ENCODE measurements at places on chromosomes 11 and 22.
A peak's percentile ranks its signal among the peaks of the same experiment; 100 is the strongest.

GRCh38 chr22:48357961-48358360 is 1469.7 kb downstream of the BRD1 start:
- DNase-seq = no peak

- DNase-seq = no peak
Measured at GRCh38 chr22:46202897-46203600, 47.0 kb downstream of the CDPF1 start.

GRCh38 chr11:10265936-10266335 is 28.1 kb downstream of the SBF2 start:
- no peak for DNase-seq

GRCh38 chr11:46611526-46612304 is 5.3 kb downstream of the HARBI1 start:
- DNase-seq = no peak

DNA sequence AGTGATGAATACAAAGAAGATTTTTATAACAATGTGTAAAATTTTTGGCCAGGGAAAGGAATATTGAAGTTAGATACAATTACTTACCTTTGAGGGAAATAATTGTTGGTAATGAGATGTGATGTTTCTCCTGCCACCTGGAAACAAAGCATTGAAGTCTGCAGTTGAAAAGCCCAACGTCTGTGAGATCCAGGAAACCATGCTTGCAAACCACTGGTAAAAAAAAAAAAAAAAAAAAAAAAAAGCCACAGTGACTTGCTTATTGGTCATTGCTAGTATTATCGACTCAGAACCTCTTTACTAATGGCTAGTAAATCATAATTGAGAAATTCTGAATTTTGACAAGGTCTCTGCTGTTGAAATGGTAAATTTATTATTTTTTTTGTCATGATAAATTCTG is 5.3 kb downstream of the BIRC3 start:
- DNase-seq = peak; percentile 64

GRCh38 chr11:65063532-65063931 is 5.2 kb upstream of the NAALADL1 start:
- DNase-seq = no peak

DNA sequence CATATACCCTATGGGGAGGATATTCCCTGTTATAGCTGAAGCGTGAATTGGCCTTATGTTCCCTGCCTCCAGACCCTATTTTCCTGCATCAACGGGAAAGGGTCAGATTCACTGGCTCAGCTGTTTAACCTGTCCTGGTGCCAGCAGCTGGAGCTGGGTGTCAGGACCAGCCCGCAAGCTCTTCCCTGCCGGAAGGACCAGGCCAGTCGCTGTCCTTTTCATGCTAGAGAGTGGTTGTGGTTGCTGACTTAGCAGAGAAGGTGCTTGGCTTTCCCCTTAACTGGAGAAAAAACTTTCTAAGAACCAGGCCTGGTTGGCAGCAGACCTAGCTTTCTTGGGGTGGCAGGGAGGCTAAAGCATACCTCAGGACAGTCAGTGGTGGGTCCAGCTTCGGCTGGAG is 5.2 kb upstream of the SREBF2 start:
- no peak for DNase-seq

- DNase-seq = no peak
Measured at GRCh38 chr11:78808923-78809322, 234.3 kb upstream of the NARS2 start.

GRCh38 chr11:67353317-67354074 is at the start of gene POLD4:
TSS of gene POLD4 (minus strand) at chr11:67353546. CDS start at chr11:67353399, 147 bp downstream.
- DNase-seq = peak; percentile 94

GRCh38 chr11:68349461-68350249 is 37.3 kb downstream of the LRP5 start:
- DNase-seq = no peak

GRCh38 chr11:2912498-2912897 is 16.7 kb downstream of the PHLDA2 start:
- peak; percentile 42 for DNase-seq

DNA sequence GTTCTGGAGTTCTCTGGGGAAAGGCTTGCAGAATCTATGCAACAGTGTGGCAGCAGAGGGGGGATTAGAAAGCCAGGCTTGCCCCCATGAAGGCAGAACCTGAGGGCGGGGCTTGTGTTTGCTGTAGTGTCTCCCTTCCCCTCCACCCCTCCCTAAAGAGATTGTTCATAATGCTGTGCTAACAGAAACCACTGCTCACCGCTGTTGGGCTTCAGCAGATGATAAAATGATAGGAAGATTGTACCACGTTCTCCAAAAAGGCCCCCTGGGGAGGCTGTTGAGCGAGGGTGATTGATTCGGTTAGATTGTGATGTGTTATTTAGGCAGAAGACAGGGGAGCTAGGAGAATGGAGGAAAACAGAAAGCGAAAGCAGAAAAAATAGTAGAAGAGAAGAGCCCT is 215.2 kb upstream of the NCAM1 start:
- no peak for DNase-seq

- DNase-seq = no peak
Measured at GRCh38 chr22:45948081-45948648, 28.8 kb downstream of the WNT7B start.

- DNase-seq = no peak
Measured at GRCh38 chr11:67396587-67397389, 4.9 kb downstream of the PPP1CA start.

DNA sequence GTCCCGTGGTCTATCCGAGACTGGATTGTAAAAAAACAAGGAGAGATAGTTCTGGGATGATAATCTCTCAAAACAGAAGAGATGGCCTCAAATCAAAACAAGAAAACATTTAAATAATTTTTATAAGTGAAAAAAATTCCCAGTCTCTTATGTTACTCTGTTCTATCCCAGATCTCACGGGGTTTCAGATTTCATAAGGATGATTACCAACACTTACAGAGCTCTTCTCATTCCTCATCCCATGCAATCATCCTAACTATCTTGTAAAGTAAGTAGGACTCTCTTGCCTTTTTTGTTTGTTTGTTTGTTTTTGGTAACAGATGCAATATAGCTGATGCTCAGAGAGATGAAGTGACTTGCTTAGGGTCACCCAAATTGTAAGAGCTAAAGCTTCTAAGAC is 20.0 kb upstream of the ZBTB16 start:
- DNase-seq = no peak

GRCh38 chr11:59918480-59918879 is 19.8 kb upstream of the OOSP1 start:
- peak; percentile 37 for DNase-seq

- peak; percentile 78 for DNase-seq
Measured at GRCh38 chr11:101860696-101861427, 53.9 kb upstream of the CEP126 start.

DNA sequence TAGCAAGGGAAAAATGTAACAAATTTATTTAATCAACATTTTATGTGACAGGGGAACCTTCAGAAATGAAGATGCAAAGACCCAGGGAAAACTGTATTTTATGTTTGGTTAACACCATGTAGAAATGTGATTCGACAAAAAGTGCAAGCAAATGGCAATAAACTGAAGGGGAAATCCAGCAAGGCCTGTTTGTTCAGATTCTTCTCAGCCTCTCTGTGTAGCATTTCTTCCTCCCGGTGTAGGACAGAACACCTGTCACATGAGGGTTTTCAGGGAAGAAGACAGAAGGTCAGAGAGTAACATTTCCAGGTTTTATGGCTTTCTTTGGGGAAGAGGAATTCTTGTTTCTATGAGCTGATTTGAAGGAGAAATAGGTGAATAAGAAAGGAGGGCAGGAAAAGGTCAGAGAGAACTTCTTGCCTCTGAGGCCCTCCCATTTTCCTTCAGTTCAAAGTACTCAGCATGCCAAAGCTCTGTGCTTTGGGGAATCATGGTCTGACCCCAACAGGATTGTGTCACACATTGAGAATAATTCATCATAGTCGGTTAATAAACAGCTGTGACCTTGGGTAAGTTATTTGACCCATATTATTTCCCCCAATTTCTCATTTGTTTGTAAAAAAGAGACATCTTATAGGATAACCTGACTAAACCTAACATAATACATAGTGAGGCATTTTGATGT is 45.5 kb upstream of the ME3 start:
- DNase-seq = peak; percentile 37

GRCh38 chr11:34480314-34480713 is 33.3 kb downstream of the ELF5 start:
- DNase-seq = no peak

GRCh38 chr11:11977206-11977938 is 31.1 kb downstream of the DKK3 start:
- DNase-seq = peak; percentile 92

DNA sequence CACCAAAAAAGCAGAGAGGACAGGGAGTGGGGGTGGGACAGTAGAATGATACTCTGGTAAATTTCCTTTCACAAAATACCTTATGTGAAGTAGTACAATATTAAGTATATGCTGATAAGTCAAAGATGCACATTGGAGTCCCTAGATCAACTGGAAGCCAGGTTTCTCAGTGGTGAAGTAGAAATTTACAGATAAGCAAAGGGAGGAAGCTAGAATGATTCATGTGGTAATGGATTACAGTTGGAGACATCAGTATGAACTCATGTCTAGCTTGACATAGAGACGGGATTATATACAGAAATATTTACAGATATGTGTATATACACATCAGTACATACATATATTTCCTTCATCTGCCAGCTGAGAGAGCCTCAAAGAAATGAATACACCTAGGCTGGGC is 21.5 kb downstream of the PLEKHB1 start:
- no peak for DNase-seq

DNA sequence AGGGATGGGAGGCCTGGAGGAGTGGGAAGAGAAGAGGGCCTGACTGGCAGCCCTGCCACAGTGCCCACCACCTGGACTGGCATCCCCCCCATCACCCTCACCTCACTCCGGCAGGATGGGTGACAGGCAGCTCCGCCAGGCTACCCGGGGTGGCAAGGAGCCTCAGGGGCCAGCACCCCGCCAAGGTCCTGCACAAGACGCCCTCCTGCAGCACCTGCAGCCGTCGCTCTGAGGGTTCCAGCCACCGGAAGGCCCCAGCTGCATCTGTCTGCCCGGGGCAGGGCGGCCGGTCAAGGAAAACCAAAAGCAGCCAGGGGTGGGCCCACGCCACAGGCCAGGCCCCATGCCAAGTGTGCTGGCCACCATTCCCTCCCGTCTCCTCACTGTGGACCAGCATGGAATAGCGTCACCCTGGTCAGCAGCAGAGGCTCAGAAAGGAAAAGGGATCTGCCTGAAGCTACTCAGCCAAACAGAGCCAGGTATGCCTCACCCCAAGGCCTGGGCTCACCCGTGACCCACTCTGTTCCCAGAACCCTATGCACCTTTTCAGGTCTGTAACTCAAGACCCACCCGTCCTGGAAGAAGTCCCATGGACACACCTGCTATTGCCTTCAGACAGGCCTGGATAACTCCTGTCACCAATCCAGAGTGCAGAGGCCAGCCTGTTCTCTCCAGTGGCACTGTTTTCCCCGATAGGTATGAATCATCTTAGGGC is 7.0 kb downstream of the RHBDD3 start:
- no peak for DNase-seq

- no peak for DNase-seq
Measured at GRCh38 chr11:44308923-44309477, 939 bp downstream of the ALX4 start.

DNA sequence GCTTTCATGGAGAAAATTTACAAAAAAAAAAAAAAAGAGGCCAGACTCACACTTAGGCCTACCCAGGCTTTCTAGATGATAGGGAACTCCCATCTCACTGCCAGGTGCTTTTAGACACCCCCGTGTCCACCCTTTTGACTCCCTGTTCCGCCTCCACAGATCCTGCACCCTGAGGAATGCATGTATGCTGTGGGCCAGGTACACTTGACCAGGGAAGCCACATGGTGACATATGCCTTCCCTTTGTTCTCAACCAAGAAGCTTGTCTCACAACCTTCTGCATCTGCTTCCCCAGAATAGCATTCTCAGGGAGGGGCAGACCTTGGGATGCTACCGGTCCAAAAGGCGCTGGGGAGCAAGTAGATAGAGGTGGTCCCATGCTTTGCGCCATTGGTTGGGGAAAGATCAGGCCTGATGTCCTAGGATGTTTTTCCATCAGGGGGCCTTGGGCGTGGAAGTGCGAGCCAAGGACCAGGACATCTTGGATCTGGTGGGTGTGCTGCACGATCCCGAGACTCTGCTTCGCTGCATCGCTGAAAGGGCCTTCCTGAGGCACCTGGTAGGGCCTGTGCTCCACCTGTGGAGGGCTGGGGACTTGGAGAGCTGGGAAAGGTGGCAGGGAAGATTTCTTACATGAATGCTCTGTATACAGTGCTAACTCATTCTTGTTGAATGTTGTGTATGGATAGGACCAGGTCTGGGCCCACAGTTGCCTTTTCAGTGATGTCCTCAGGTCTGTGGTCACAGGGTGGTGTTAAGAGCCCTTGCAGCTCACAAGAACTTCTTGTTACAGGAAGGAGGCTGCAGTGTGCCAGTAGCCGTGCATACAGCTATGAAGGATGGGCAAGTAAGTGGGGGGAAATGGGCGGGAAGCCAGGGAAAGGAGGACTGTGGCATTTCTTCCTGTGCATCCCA is 7.5 kb downstream of the HMBS start:
- DNase-seq = no peak

GRCh38 chr11:59158206-59159068 is 13.5 kb upstream of the DTX4 start:
- DNase-seq = peak; percentile 68

DNA sequence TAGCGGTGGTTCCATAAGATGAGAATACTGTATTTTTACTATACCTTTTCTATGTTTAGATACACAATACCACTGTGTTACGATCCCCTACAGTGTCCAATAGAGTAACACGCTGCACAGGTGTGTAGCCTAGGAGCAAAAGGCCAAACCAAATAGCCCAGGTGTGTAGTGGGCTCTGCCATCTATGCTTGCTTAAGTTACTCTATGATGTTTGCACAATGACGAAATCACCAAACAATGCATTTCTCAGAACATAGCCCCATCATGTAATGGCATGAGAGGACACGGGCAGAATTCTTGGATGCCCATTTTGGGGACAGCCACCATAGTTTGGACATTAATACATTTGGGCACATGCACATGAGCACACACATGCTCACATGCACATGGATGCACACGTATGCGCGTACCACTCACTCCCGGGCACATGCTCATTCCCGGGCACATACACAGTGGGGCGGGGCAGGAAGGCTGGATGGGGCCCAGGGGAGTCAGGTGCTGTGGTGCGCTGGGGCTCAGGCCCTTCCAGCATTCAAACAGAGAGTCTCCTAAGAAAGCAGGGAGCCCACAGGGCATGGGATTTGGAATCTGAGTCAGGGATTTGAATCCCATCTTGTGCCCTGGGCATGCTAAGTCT is 51.1 kb downstream of the RTN4R start:
- no peak for DNase-seq

- DNase-seq = peak; percentile 15
Measured at GRCh38 chr22:35418088-35418487, 18.1 kb downstream of the MCM5 start.

DNA sequence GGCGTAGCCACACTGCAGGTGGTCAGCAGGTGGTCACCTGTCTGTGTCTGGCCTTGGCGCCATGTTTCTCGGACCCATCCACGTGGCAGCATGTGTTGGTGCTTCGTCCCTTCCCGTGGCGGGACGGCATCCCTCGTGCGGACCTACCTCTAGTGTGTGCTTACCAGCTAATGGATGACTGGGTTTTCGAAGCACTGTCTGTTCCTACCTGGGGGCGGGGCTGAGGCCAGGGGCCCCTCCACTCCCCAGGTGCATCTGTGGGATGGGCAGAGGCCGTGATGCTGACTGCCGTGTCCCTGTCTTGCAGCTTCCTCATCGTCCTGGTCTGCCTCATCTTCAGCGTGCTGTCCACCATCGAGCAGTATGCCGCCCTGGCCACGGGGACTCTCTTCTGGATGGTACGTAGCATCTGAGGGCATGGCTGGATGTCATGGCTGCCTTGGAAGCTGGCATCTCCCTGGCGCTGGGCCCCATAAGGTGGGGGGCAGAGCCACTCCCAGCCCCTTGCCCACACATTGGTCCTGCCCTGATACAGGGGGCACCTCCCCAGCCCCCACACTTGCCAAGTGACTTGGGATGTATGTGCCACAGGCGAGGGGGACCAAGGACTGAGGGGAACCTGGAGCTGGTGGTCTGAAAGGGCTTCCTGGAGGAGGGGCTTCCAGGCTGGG is 82.9 kb downstream of the KCNQ1 start:
- DNase-seq = no peak

Measured in HCEC 1CT (cell line).